AG09309 (cell line): ENCODE measurements at places on chromosomes 5 and 9.

DNA sequence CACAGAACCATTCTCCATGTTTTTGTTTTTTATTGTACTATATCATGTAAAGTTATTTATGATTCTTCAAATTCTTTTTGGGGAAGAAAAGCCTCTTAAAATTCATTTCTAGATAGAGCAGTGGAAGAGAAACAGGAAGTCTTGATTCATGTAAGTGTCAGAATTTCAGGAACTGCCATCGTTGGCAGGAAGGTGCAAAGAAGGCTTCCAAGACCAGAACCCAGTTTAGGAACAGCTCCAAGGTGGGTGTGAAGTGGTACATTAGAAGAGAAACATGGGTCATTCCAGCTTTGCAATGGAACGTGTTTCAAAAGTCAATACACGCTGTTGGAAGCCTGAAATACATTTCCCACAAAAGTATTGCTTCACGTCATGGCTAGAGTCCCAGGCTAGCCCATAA is 14.8 kb downstream of the SAXO1 start:
- DNase-seq, result no peak

DNA sequence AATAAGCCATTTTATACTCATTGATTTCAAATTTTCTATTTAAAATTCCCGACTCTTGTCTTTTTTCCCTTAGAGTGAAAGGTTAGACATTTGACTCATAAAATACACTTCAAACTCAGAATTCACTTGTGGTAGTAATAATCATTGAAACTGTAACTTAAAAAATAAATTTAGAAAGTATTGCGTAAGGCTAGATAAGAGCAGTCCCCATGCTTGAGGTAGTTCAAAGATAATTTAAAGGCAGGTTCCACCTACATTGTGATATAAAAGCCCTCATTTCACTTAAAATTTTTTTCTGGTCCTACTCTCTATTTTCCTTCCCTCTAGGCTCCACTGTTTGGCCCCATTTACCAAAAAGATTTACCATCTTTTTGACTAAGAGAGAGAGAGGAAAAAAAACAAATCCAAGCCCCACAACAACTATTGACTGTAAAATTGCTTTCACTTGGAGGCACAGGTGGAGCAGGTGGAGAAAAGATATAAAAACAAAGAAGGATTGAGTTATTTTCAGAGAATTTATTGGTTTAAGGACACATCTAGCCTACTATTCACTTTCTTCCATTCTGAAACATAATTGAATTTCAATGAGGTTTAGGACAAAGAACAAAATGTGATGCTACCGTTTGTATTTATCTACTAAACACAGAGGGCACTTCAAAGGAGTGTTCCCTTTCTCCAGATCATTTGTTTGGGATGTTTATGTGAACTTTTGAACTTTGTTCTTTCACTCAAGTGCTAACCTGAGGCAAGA is 61.0 kb downstream of the FBXO4 start:
- DNase-seq, result no peak

DNA sequence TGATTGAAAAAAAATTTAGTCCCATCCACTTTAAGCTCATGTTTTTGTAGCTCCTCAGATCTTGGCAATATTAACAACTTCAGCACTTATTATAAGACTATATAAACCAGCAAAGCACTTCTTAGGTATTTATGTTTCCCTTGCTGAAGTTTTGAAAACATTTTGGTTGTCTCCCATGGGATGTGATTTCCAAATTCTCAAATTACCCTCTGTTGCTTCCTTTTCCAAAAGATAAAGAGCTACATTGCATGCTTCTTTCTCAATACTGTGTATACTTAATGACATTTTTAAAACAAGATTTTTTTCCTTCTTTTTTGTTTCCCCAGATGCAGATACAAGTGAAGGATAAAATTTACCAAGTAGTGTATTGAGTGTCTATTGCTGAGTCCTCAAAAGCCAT is 567.1 kb downstream of the CSNK1G3 start:
- no peak for DNase-seq

- no peak for DNase-seq
These were observed 98.6 kb downstream of the MAT2B start for GRCh38 chr5:163604013-163604412.

DNA sequence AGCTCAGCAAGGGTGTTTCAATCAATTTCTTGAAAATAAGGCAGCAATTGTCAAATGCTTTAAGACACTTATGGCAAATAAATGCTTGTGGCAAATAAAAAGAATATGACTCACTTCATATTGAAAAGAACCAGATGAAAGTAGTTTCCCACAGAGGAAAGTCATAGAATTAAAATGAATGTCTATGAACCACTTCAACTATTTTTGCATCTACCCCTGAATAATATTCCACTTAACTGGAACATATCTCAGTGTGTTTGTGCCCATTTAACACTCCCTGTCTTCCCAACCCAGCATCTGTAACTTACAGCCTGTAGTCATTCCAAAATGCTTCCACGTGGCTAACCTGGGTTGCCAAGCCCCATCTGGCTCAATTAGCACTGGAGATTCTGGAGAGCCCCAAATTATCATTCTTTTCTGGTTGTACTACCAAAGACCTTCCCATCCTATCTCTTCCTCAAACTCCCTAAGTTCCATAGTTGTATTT is 84.7 kb downstream of the FEM1C start:
- no peak for DNase-seq

DNA sequence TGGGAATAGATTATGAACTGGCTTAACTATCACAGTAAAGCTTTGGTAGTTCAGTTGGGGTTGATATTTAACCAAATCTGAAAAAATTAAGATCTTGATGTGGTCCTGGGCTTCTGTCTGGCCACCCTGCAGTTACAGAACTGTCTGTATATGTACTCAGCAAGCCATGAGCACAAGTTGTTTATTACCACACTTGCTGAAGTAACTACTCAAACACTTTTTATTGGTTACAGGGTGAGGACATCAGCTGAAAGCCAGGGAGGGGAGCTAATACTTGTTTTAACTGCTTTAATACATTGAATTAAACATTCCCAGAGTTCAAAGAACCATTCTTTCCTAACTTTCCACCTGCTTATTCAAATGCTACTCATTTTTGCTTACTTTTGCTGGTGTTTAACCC is 29.4 kb upstream of the KCNN2 start:
- DNase-seq, result no peak

DNA sequence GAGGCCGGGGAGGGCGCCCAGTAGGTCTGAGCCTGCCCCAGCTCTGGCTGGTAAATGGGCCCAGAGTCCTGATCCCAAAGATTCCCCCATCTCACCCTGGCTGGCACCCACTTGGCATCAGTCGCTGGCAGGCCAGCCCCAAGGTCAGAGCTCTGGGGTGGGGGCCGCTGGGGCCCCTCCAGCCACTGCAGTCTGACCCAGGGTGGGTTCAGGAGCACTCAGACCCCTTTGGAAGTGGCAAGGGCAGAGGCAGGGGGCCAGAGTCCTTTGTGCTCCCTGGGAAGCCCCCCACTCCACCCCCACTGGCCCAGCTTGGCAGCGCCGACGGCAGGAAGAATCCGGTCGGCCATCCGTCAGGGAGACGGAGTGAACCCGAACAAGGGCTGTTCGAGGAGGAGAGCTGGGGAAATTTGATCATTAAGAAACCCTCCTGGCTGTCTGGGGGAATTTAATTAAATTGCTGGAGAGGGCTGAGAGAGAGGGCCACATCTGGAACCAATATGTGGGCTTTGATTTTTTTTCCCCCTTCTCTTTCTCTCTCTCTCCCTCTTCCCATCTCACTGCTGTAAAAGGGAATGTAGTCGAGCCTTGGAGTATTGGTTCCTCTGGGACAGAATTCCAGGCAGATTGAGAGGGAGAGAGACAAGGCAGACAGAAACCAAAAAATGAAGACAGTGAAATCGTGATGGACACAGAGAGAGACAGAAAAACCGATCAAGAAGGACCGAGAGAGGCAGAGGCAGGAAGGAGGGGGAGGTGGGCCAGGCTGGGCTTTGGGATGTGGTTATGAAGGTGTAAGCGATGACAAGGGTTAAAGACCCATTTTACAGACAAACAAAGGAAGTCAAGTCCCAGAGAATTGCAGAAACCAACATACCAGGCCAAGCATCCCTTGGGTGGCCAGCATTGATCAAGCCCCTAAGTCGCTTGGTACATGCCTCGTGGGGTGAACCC is 8.1 kb upstream of the ASB6 start:
- DNase-seq, result no peak
